Activated CD4-positive, alpha-beta T cell treated with anti-CD3 and anti-CD28 coated beads for 36 hours (primary cell): ENCODE measurements at places on chromosomes 5 and 9. TPM values are rescaled to one million over a fixed set of nuclear protein-coding genes. Genes with fewer than 3 reads are reported as not detected.
A peak's percentile ranks its signal among the peaks of the same experiment; 100 is the strongest.

PCDHGB5 gene
- 0.09 TPM for total RNA-seq

DNA sequence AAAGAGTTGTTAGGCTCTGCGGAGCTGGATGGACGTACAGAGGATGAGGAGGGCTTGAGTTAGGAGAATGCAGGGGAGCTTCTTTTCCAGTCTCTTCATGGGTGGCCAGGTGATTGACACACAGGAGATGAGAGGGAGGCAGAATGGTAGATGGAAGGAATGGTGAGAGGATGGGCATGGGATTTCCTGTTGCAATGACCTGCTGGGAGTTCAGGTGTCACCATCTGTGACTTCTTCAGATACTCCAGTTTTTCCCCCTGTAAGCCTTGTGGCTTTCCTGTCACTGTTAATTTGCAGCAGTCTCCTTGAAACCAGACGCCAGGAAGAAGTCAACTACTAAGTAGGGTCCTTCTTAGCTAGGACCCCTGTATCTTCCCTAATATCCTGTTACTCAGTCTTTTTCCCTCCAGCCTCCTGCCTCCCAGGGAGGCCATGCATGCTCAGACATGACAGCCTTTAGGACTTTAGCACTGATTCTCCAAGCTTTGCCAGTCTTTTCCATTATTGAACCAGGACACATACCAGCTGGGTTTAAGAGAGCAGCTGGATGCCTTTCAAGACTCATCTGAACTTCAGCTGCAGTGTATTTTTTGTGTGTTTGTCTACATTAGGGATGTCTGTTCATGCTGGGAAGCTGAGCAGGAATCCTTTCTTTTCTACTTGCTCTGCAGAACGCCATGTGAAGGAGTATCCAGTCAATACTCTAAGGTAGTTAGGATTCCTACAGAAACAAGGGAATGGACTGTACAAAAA, 67.2 kb upstream of the CD180 start:
- no peak for DNase-seq

- DNase-seq, result no peak
Measured at GRCh38 chr5:75199946-75200345, 36.7 kb downstream of the ANKRD31 start.

DNA sequence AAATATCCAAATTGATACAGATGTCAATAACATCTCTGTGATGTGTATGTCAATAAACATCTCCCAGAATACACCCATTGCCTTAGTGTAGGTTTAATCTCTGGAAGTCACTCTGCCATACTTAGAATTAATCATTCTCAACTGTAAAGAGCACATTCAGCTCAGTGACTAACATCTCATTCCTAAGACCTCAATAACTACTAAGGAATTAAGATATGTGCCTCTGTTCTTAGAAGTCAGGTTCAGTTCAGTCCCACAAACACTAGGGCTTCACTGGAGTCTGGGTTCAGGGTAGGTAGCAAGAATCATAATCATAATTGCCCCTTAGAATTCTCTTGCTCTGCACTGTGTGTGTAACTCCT, 31.7 kb downstream of the UGCG start:
- no peak for DNase-seq

- no peak for DNase-seq
Measured at GRCh38 chr9:135544981-135545635, 818 bp upstream of the OBP2A start.

DNA sequence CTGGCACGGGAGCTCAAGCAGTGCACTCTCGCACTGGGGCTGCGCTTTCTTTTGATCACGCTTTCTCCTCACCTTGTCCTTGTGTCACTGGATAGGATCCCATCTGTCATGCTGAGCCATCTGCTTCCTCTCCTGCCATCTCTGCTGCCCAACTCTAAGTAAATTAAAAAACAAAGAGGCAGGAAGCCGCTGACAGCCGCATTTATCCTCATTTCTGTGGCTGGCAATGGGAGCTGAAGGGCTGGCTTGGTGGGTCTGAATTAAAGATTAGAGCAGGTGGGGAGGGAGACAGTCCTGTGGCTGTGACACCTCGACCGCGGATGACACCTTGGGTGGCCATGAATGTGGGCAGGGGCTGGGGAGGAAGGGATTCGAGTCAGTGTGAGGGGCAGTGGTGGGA, 159.2 kb upstream of the ALDH1B1 start:
- no peak for DNase-seq

DNA sequence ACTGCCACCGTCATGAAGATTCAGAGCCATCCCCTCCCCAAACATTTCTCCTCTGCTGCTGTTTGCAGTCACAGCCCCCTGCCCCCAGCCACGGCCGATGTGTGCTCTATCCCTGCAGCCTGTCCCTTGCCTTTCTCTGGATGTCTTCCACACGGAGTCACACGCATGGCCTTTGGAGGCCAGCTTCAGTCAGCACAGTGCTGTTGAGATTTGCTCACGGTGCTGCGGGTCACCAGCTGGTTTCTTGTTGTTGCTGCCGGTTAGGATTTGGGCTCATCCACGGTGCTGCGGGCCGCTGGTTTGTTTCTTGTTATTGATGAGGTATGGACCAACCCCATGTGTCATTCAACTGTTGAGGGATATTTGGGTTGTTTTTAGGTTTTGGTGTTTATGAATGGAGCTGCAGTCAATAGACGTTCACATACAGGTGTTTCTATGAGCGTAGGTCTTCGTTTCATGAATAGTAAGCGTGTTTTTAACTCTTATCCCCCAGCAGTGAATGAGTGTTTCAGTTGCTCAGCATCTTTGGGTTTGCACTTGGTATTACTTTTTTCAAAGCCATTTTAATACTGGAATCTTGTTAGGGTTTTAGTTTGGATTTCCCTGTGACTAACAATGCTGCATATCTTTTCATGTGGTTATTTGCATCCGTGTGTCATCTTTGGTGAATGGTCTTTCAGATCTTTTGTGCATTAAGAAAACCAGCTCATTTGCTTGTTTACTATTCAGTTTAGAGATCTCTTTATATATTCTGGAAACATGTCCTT, 57.6 kb downstream of the AHRR start:
- DNase-seq, result peak; percentile 30

- DNase-seq, result no peak
Measured at GRCh38 chr5:149883550-149883949, 61.0 kb downstream of the PDE6A start.

DNA sequence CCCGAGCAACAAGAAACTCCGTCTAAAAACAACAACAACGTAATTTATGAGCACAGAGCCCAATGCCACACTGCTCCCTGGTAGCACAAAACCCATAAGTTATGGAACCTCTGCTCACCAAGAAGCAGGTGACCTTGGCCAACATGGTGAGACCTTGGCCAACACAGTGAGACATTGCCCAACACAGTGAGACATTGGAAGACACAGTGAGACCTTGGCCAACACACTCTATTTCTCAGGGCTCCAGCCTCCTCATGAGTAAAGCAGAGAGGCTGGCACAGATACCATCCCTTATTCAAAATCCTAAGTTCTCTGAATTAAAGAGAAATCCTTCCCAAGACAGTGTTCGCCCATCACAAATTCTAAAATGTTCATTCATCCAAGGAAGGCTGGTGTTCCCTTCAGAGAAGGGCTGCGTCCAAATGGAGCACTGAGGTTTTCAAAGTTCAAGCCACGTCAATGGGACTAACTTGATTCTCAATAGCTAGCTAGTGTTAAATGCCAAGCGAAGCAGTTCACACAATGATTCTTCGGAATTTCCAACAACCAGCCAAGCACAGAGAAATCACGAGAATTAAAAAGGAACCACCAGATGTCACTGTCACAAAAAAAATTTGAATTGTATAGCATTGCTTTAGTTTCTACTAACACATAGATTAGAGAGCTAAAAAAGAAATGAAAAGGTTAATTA, 29.5 kb downstream of the TTC39B start:
- no peak for DNase-seq

GRCh38 chr9:81146241-81146640, 543.1 kb downstream of the TLE1 start:
- DNase-seq, result no peak
